Neural progenitor cell (in vitro differentiated cells): ENCODE measurements at places on chromosomes 3 and 15. TPM values are rescaled to one million over a fixed set of nuclear protein-coding genes. Genes with fewer than 3 reads are reported as not detected.

- no peak for DNase-seq
Observed at GRCh38 chr15:88428805-88429605, 38.2 kb downstream of the MRPL46 start.

DNA sequence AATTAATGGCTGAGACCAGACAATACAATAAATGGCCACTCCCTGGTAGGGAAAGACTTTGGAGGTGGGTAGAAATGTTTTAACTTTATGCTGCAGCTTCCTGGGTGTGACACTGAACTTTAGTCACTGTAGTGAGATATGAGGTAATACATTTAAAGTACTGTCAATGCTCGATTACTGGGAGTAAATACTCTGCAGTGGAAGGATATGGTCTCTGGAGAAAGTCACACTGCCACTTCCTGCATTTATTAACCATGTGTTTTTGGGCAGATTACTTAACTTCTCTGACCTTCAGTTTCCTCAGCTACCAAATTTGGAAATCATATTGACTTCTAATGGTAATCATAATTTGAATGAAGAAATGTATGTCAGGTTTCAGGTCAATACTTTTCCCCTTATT is 317.1 kb upstream of the TGFBR2 start:
- DNase-seq: no peak

The ZIC4 gene
- total RNA-seq: 0.25 and 0.64 TPM in 2 replicates

The TNFSF10 gene
- not detected in 2 replicates for total RNA-seq

- DNase-seq: no peak
Observed at GRCh38 chr3:135840436-135840835, 125.1 kb upstream of the PPP2R3A start.

- no peak for DNase-seq
Observed at GRCh38 chr3:188421836-188422540, 268.0 kb downstream of the LPP start.

- no peak for DNase-seq
Observed at GRCh38 chr3:179840985-179841384, 188.1 kb downstream of the USP13 start.

The LMCD1 gene
- total RNA-seq: 0.15 TPM in 1 of 2 replicates, not detected in the other

The GRK7 gene
- 0.03 TPM in 1 of 2 replicates, not detected in the other for total RNA-seq

The HRH1 gene
- 0.09 and 0.19 TPM in 2 replicates for total RNA-seq

The COL6A5 gene
- total RNA-seq: not detected in 2 replicates

DNA sequence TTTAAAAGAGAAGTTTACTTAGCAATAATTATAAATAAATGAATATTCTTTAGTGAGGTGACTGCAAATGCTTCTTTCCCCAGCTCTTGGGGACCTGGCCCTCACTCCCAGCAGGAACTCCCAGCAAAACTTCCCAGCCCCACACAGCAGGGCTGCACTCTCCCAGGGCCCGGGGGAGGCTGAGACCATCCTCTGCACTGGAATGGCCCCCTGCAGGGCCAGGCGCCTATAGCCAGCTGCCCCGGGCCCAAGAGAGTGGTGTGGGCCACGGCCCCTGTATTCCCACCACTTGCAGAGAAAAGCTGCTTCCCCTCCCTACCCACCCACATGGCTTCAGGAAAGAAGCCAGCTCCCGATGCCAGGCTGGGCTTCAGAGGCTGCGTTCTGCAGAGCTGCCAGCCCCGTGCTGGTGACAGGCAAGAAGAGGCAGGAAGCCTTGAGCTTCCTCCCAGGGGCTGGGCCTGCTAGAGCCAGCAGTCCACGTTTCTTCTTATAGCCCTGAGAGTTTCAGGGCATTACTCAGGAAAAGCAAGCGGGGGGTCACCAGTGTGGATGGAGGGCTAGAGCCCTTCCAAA is 20.0 kb downstream of the IDH2 start:
- peak; percentile 56 for DNase-seq

- DNase-seq: no peak
Observed at GRCh38 chr3:134313847-134314587, 60.2 kb downstream of the AMOTL2 start.
